ENCODE measurements at places on chromosomes 2 and 18.

DNA sequence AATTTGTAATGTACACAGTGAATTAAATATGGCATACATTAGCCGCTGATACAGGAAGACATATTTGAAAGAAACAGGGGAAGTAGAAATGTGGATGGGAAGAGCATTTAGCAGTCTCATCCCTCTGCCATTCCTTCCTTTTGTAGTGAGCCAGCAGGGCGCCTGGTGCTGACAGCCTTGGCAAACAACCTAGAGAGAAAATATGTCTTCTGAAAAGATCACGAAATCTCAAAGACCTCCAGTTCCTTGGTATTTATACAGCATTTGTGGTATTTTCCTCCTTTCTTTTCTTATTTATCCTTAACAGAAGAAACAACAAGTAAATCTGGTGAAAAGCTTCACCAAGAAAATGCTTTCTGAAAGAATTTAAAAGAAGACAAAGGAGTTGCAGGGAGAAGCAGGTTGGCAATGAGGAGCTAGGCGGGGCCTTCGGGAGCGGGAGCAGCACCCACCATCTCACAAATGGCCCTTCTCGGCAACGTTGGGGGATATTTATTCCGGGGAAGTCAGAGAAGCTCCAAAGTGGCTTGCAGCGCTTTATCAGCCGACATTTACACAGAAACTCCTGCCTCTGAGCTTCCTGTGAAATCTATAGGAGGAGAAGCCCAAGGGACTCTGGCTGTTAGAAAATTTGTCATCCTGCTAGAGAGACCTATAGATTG lies 406.1 kb upstream of the NRP2 start:
- no peak for DNase-seq

DNA sequence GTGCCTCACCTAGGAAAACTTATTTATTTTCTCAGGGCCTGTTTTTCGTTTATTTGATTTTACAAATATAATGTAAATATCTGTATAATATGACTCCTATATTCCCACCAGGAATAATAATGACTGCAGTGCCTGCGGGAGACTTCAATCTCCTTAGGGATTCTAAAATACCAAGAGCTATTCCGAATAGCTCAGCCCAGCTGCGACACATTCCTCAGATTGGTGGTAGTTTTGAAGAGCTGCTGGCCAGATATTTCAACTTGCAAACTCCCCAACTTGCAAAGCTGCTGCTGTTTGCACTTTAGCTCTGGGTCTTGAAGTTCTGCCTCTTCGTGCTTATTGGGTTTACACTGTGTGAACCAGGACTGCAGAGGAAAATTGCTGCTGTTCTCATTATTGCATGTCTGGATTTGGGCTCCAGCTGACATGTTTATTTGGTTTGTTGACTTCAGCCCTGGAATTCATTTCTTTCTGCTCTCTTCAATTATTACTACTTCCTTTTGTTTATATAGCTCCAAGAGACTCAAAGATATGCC lies 480.2 kb upstream of the CHST9 start:
- no peak for DNase-seq

DNA sequence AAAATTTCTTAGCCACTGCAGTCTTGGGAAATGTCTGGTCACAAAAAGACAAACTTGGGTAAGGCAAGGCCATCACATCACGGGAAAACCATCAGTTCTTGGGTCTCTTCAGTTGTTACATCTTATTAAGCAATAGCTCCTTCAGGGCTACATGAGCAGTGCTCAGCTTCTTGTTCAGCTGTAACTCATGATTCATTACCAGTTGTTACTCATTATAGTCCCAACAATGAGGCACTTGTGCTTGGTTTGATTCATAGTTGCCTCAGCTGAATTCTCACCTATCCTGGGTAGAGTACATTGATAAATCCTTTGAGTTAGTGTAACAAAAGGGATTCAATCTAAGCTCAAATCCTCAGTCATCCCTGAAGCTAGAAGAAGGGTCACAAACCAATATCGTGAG lies 102.4 kb upstream of the DCC start:
- DNase-seq: no peak

DNA sequence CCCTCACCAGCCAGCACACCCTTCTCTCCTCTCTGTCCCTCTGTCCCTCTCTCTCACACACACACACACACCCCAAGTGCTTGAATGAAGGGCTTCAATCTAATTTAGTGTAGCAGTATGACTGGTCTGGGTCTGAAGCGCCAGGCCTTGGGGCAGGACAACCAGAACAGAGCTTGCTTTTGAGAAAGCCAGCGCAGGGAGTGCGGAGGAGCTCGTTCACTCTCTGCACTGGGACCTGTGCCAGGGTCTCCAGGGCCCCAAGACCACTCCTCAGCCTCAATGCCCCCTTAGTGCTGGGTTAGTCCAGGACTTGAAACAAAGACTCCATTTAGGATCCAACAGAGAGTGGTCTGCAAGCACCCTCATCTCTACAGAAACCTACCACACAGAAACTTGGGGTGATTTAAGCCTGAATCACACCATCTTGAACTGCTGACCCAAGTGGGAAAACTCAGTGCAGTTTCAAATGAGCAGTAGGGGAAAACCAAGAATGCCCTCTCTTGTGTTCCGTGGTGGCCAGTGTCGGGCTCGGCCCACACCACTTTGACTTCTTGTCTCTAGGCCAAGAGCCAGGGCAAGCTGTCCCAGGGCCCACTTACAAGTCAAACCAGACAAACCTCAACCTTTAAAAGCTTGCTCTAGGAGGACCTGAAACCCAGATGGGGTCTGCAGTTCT lies 66.6 kb upstream of the WIPF1 start:
- no peak for DNase-seq

DNA sequence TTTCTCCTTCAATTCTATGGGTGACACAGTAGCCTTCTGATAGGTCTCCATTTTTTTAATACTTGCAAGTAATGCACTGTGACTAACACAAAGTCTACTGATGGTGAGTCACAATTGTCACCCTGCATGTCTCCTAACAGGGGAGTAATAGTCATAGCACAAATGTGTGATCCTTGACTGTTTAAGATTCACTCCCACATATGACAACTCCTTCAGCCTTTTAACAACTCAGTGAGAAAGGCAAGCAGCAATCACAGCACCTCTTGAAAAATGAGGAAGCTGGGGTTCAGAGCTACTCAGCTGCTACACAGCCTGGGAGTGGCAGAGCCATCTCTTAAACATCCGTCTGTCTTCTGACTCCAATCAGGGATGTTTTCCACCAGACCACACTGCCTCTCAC lies 63.8 kb downstream of the EHD3 start:
- no peak for DNase-seq

GRCh38 chr2:85588645-85589044 lies 4.4 kb downstream of the VAMP5 start:
- DNase-seq: no peak

DNA sequence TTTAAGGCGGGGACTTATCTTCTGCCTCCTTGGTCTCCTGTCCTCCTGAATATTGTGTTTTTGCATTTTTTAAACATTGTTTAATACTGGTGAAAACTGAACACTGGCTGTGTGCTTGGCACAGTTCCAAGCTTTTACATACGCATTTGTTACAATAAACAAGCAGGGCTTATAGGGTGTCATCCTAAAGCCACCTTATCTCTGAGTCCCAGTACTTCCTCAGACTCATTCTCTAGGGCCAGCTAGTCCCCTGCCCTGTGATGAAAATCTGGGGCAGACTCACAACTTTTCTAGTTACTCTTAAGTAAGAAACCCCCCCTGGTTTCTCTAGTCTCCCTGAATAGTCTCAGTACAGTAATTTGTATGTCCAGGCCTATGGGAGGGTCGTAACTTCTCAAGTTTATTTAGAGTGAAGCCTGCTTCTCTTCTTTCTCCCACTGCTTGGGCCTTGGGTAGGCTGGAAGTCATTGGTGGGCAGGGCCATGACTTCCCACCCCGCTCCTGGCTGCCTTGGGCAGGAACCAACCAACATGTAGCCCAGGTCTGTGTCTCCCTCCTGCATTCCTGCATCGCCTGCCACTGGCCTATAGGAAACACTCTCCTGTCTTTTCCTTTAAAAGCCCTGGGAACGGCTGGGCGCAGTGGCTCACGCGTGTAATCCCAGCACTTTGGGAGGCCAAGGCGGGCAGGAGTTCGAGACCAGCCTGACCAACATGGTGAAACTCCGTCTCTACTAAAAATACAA lies 7.7 kb upstream of the KCNE4 start:
- DNase-seq: no peak

DNA sequence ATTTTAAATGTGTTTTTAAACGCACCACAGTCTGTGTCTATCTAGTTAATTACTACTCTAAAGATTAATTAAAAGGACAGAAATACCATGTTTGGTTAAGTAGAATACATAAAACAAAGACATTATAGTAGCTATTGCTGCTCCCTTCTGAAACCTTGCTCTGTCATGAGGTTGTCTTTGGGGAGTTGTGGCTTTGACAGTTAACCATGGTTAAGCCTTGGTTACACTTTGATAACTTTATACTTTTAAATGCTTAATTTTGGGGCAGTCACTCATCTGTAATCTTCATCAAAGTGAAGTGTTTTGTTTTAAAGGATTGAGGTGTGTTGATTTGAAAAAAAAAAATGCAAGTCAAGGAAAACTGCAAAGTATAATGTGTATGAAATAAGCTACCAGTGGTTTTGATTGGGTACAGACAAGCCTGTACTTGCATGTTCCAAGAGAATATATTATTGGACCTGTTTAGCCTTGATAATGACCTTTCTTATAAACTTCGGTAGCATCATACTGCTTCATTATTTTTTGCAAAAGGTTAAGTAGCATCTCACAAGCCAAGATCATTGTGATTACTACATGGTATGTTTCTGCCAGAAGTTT lies 29.8 kb upstream of the TBR1 start:
- no peak for DNase-seq

DNA sequence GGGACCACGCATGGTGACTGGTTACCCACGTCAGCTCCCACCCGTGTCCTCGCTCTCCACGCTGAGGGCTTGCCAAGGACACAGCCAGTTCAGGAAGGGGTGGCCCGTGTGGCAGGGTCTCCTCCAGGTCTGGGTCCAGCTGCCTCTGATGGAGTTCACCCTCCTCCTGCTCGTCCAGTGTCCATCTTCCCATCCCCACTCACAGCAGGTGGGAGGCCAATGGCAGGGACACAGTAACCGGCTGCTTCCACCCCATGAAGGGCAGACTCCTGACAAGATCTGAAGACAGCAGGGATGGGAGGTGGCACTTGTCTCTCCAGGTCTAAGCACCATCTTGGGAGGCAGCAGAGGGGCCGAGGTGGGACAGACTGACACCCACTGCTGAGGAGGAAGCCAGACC lies 106.4 kb downstream of the NDUFA10 start:
- DNase-seq: no peak

DNA sequence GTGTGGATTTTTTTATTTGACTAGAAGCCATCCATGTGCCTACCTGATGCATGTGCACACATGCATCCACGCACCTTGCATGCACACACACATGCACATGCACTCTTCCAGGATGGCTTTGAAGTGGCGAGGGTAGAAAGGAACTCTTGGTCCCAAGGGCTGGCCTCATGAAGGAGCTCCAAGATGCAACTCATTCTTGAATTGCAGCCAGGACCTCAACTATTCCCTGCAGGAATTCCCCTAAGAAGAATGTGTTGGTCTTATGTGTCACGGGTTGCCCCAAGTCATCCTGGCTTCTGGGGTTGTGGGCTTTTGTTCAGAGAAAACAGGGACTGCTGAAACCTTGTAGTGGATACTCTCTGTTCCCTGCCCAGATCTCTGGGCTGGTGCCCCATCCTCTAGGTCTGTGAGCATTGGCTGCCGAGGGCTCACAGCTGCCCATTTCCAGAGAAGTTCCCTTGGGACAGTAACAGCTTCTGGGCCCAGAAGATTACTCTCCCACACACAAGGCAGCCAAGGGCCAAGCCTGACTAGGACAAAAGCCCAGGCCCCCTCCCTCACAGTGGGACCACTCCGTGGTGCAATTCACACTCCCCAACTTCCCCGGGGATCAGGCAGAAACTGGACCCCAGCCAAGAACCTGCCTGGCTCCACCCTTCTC lies 137.6 kb downstream of the COPS8 start:
- DNase-seq: no peak

DNA sequence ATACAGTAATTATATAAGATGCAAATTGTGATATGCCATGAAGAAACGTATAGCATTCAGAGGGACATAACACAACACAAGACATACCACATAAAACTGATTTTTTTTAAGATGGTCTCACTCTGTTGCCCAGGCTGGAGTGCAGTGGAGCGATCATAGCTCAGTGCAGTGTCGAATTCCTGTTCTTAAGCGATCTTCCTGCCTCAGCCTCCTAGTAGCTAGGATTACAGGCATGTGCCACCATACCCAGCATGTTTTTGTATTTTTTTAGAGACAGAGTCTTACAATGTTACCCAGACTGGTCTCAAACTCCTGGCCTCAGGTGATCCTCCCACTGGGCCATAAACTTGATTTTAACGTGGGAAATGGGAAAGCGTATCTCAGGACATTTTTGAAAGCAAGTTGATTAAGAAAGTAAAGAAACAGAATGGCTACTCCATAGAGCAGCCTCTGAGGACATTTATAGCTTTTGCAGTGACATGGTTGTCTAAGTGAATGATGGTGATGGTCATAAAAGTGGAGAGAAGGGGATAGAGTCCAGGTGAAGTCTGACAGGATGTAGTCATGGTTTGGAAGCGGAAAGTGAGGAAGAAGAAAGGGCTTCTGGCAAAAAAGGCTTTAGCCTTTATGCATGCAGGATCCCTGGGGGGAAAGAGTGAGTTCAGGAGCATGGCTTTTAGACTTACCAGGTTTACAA lies 2.4 kb downstream of the TSGA10 start:
- DNase-seq: no peak

DNA sequence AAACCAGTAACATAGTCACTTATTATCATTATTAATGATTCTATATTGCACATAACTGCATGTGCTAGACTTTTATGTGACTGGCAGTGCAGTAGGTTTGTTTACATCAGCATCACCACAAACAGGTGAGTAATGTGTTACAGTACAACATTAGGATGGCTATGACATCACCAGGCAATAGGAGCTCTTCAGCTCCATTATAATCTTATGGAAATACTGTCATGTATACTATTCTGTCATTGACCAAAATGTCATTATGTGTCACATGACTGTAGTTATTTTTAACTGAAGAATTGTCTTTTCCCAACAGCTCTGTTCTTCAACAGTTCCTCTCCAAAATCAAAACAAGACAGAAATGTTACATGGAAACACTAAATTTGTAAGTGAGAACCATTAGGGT lies 96.3 kb downstream of the C18orf54 start:
- no peak for DNase-seq

DNA sequence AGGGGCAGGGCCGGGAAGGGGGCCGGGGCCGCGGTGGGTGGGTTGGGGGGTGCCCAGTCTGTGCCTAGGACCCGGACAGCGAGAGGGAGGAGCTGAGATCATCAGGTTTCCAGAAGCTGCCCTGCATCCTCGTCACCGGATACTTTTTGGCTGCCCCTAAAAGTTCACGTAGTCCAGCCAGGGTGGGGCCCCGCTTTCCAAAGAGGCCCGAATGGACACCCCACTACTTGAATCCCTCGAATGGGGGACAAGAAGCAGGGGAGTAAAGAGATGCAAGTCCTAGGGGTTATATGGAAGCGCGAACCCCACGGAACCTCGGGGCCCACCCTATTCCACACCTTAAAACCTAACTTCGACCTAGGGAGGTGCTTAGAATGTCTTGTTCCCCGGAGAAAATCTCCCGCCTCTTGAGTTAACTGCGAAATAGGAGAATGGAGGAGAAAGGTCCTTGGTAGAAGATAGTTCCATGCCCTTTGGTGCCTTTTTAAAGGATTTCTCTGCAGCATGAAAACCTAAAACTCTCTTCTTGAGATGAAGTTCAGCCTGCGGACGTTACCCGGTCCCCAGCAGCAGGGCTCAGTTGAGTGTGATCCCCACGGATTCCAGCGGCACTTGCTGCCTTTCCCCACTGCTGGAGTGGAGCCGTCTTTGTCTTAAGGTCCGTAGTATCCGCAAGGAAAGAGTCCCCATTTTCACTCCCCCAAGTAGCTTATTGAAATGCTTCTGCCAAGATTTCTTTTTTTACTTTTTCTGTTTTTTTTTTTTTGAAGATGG lies 2.1 kb upstream of the RNF152 start:
- DNase-seq: no peak

All from activated naive CD8-positive, alpha-beta T cell treated with anti-CD3 and anti-CD28 coated beads, Interleukin-2, amount 50 U/mL, for 16 hours (primary cell).